Naive thymus-derived CD4-positive, alpha-beta T cell (primary cell): ENCODE measurements at places on chromosomes 7 and 10.

GRCh38 chr7:73908123-73908611 lies 47.2 kb downstream of the TMEM270 start:
- no peaks in the 10 kb centered on the region for H3K27me3 ChIP-seq
- DNase-seq: no peak
- H3K27ac ChIP-seq: no peak overlapping the region
- H3K36me3 ChIP-seq: no peaks in the 10 kb centered on the region

GRCh38 chr10:71392292-71392691 lies 4.4 kb upstream of the CDH23 start:
- H3K4me3 ChIP-seq: no peak overlapping the region
- H3K27me3 ChIP-seq: peaks cover 10% of the 10 kb centered on the region
- no peak overlapping the region for H3K27ac ChIP-seq
- DNase-seq: no peak

GRCh38 chr10:44478876-44479705 lies 94.2 kb upstream of the CXCL12 start:
- no peak overlapping the region for H3K4me3 ChIP-seq
- H3K27me3 ChIP-seq: no peaks in the 10 kb centered on the region
- H3K4me1 ChIP-seq: no peaks in the 10 kb centered on the region
- no peak for DNase-seq
- H3K27ac ChIP-seq: no peak overlapping the region
- H3K36me3 ChIP-seq: no peaks in the 10 kb centered on the region

GRCh38 chr10:86632009-86632800 lies 22.1 kb upstream of the OPN4 start:
- no peak overlapping the region for H3K27ac ChIP-seq
- H3K27me3 ChIP-seq: peaks cover 7% of the 10 kb centered on the region
- DNase-seq: no peak
- H3K36me3 ChIP-seq: no peaks in the 10 kb centered on the region
- H3K4me1 ChIP-seq: no peaks in the 10 kb centered on the region
- H3K4me3 ChIP-seq: no peak overlapping the region

GRCh38 chr10:12448729-12449391 lies 99.5 kb downstream of the CAMK1D start:
- H3K4me1 ChIP-seq: peaks cover 9% of the 10 kb centered on the region
- no peaks in the 10 kb centered on the region for H3K27me3 ChIP-seq
- H3K4me3 ChIP-seq: peak overlapping the region; percentile 5
- H3K27ac ChIP-seq: no peak overlapping the region

DNA sequence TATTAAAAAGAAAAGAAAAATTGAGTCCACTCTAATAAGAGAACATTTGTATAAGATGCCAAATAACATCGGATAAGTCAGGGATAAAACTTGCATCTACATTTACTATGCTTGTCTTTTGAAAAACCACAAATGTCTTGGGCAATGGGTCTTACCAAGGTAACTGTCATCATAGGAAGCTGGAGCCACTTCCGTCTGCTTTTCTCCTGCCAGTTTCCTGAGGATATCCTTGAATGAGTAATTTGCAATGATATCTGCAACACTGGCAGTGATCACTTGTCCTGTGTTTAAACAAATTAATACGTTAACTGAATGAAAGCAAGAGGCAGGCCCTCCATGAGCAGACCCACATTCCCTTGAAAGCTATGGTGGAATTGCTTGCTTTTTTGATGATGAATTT lies 47.3 kb downstream of the ITGA8 start:
- H3K27ac ChIP-seq: no peak overlapping the region
- H3K4me3 ChIP-seq: no peak overlapping the region
- H3K27me3 ChIP-seq: no peaks in the 10 kb centered on the region
- DNase-seq: no peak
- H3K4me1 ChIP-seq: no peaks in the 10 kb centered on the region

- no peaks in the 10 kb centered on the region for H3K36me3 ChIP-seq
- H3K27ac ChIP-seq: no peak overlapping the region
- no peak for DNase-seq
- H3K4me1 ChIP-seq: no peaks in the 10 kb centered on the region
Measured at GRCh38 chr10:639001-639750, 50.3 kb downstream of the DIP2C start.

DNA sequence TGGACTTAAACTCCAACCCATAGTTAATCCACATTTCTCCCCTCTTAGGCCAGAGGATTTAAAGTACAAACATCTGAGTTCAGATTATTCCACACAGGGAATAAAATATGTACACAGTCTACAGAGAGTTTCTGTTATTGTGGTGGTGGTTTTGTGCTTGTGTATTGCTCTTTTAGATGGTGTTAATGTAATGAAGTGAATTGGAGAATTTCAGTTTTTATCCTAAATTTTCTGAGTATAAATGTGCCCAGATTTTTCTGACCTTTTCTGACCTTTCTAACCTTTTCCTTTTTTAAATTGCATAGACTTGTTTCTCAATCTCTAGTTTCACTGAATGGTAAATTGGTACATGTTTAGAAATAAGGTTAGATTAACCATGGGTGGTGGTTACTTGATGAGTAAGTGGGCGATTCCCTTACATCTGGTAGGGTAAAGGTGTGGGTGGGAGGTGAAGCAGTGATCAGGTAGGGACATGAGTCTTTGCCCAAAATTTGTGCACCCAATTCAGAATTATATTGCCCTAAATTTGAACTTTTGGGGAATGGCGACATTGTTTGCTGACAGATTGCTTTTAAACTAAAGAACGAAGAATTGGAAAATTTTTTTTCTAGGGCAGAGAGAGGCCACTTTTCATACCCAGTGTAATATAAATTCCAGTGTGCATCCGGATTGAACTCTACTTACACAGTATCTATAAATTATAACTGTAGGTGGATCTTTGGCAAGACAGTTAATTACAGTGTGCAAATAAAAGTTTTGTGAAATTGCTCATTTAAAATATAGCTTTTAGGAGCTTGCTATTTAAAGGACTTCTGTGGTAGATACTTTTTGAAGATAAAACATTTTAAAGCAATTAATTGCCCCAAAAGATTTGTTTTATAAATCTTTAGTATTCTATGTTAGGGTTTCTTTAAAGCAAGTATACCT lies 62.2 kb downstream of the ST7 start:
- no peak for DNase-seq
- no peaks in the 10 kb centered on the region for H3K27me3 ChIP-seq
- peaks cover 12% of the 10 kb centered on the region for H3K4me1 ChIP-seq

DNA sequence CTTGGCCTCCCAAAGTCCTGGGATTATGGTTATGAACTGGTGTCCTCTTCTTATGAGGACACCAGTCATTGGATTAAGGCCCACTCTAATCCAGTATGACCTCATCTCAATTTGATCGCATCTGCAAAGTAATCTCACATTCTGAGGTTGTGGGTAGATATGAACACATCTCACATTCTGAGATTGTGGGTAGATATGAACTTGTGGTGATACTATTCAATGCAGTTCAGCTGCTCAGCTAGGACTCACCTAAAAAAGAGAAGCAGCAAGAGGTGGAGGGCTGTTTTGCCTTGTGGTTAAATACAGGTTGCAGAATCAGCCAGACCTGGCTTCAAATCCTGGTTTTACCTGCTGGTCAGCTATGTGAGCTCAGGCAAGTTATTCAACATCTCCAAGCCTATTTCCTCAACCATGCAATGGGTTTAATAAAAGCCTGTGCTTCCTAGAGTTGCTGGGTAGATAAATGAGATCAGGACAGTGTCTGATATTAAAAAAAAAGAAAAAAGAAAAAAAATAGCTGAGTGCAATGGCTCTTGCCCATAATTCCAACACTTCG lies 8.5 kb upstream of the BAG3 start:
- no peaks in the 10 kb centered on the region for H3K36me3 ChIP-seq
- no peaks in the 10 kb centered on the region for H3K27me3 ChIP-seq
- no peak for DNase-seq
- H3K27ac ChIP-seq: no peak overlapping the region
- H3K4me1 ChIP-seq: peaks cover 27% of the 10 kb centered on the region
- no peak overlapping the region for H3K4me3 ChIP-seq
